Left colon (tissue), 2 donors: ENCODE measurements at places on chromosomes 4 and X. TPM values are rescaled to one million over a fixed set of nuclear protein-coding genes. Genes with fewer than 3 reads are reported as not detected.

DNA sequence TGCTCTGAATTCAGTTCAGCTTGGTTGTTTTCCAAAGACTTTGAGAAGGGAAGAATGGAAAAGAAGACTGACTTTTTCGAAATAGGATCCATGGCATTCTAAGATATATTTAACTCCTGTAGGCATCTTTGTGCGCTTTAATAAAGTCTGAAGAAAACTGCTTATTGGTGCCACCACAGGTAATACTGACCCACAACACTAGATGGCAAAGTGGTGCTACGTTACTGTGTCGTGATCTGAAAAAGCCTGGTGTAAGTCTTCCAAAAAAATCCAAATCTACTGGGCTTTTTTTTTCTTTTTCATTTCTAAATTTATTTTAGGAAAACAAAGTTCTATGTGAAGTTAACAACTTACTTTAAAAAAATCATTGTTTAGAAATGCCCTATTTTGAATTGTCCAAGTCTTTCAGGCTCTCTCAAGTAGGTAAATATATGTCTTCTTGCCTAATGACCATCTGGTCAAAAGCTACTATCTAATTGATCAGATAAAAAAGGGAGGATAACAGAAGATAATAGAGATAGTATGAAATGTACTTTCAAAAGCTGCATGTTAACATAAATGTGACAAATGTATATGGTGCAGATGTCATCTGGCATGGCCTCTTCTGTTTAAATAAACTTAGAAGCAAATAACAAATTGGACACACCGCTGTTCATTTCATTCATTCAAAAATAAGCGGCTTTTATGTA is 47.0 kb upstream of the MID1IP1 start:
- no peak for DNase-seq

GRCh38 chrX:56757327-56757726 is 28.3 kb downstream of the NBDY start:
- DNase-seq: no peak

GRCh38 chr4:168514249-168514852 is 17.5 kb downstream of the PALLD start:
- DNase-seq: no peak

DNA sequence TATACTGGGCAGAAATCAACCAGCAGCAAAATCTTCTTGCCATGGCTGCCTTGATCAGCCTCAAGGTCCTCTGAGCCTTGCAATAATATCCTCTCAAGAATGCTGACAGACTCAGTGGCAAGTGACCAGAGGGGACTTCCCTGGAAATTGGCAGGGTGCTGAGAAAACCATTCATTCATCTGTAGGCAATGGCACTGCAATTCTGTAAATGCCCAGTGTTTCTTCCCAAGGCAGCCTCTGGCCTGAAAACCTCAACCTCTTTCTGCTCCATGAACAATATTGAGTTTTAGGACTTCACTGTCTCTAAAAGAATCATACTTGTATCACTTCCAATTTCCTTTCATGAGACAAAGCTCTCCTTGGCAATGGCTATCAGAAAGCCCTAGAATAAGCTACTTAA is 754.3 kb upstream of the TENM3 start:
- no peak for DNase-seq

GRCh38 chr4:110009550-110009949 is 96.9 kb downstream of the EGF start:
- DNase-seq: no peak

DNA sequence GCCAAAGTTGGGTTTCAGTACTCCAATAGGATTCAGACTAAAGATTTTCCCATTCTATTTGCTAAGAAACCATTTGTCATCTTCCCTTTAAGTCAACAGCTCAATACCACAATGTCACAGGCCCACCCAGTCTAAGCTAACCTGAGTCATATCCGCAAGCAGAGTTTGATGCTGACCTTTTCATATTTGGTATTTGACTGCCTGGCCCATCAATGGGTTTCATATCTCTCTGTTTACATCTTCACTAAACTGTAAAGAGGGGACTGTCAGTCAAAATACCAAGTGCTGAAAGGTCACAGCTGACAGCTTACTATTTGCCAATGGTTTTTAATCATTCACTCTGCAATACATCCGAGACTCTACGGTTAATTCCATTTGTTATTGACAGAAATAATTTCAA is 707.5 kb upstream of the ACTRT1 start:
- no peak for DNase-seq

DNA sequence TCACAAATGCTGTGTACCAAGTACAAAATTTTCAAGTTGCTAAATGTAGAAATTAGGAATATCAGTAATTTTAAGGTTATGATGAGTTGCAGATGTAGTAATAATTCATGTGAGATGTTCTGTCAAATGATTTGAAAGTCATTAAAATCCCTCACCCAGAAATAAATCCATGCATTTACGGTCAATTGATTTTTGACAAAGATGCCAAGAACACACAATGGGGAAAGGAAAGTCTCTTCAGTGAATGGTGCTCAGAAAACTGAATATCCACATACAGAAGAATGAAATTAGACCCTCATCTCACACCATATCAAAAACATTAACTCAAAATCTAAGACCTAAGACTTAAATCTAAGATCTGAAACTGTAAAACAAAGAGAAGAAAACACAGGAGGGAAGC is 12.9 kb upstream of the BMPR1B start:
- DNase-seq: no peak

DNA sequence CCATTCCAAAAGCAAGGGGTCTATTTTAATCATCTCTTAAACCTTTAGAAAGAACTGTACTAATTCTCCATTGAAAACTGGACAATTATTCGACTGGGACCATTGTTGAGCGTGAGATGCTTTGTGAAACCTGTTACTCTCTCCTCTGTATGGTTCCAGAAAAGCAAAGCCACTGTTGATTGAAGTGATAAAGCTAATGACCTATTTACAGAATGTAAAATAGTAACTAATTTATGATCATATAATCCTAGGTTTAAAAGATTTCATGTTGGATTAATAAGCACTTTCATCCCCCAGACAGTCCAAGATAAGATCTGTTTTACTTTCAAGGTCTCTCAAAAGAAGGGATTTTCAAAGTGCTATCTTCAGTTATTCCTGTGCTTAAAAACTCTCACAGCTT is 614.5 kb downstream of the TMA16 start:
- DNase-seq: no peak

DNA sequence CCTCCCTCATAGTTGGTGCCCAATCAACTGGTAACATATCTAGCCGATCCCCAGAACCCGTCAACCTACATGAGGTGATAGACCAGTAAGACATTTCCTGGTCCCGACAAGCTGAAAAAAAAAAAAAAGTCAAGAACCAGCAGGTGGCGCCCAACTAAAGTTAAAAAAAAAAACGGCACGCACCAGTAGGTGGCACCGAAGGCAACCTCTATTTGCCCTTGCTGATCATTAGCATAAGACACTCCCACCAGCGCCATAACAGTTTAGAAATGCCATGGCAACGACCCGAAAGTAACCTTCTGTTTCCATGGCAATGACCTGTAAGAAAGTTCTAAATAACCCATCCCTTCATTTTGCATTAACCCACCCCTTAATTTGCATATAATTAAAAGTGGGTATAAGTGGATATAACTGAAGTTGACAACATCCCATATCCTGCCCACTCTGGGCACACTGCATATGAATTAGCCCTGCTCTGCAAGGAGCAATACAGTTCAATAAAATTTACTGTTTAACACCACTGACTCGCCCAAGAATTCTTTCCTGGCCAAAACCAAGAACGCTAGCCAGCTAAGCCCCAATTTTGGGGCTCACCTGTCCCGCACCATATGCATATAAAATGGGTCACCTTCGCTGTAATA is 83.9 kb upstream of the SPANXB1 start:
- peak; percentile 5 for DNase-seq

- DNase-seq: no peak
Measured at GRCh38 chr4:7202411-7202810, 10.1 kb downstream of the SORCS2 start.

GRCh38 chr4:117400039-117400835 is 314.9 kb upstream of the TRAM1L1 start:
- no peak for DNase-seq

DNA sequence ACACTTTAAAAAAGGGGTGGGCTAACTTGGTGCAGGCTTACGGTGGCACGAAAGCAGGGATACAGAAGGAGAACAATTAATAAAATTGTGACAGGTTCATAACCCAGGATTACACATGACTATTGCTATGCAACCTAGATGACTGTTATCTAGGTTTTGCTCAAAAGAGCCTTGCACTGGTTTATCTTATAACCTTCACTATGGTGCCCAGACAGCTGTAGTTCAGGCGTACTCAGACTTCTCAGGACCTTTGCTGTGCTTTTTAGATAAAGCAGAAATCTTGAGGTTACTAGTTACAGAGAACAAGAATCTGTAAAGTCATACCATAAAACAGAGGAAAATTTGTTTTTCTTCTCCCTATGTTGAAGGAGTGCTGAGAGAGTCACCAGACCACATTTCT is 44.4 kb downstream of the UGT2A3 start:
- DNase-seq: no peak

GRCh38 chr4:183438458-183439113 is 5.8 kb upstream of the CDKN2AIP start:
- no peak for DNase-seq

MID2 gene
- 2.2 TPM for total RNA-seq

CXCL11 gene
- 0.46 TPM for total RNA-seq

CSN1S1 gene
- total RNA-seq: not detected

USP51 gene
- 0.21 TPM for total RNA-seq
